ENCODE measurements at places on chromosomes 2 and 18.

- H3K27ac ChIP-seq: no peak overlapping the region
- peaks cover 16% of the 10 kb centered on the region for H3K4me1 ChIP-seq
- no peaks in the 10 kb centered on the region for H3K36me3 ChIP-seq
- no peak overlapping the region for H3K4me3 ChIP-seq
Observed at GRCh38 chr2:96531366-96531765, 5.2 kb upstream of the ARID5A start.

GRCh38 chr2:9655441-9656269 is 24.9 kb upstream of the YWHAQ start:
- no peak overlapping the region for H3K27ac ChIP-seq
- peaks cover 11% of the 10 kb centered on the region for H3K4me1 ChIP-seq
- DNase-seq: no peak
- no peaks in the 10 kb centered on the region for H3K36me3 ChIP-seq
- no peak overlapping the region for H3K4me3 ChIP-seq
- no peaks in the 10 kb centered on the region for H3K27me3 ChIP-seq

GRCh38 chr2:99863236-99863902 is 279.0 kb downstream of the AFF3 start:
- no peak overlapping the region for H3K4me3 ChIP-seq
- no peak for DNase-seq
- peak overlapping the region; percentile 70 for H3K27ac ChIP-seq
- no peaks in the 10 kb centered on the region for H3K36me3 ChIP-seq
- peaks cover 32% of the 10 kb centered on the region for H3K4me1 ChIP-seq
- H3K27me3 ChIP-seq: no peaks in the 10 kb centered on the region

- H3K27ac ChIP-seq: no peak overlapping the region
- no peaks in the 10 kb centered on the region for H3K27me3 ChIP-seq
- no peaks in the 10 kb centered on the region for H3K4me1 ChIP-seq
- H3K36me3 ChIP-seq: no peaks in the 10 kb centered on the region
- DNase-seq: peak; percentile 50
Observed at GRCh38 chr2:209936106-209936666, 66.3 kb upstream of the RPE start.

- no peaks in the 10 kb centered on the region for H3K4me1 ChIP-seq
- no peaks in the 10 kb centered on the region for H3K36me3 ChIP-seq
- no peak for DNase-seq
- H3K27ac ChIP-seq: no peak overlapping the region
Observed at GRCh38 chr18:45173799-45174519, 441.3 kb upstream of the SLC14A2 start.

DNA sequence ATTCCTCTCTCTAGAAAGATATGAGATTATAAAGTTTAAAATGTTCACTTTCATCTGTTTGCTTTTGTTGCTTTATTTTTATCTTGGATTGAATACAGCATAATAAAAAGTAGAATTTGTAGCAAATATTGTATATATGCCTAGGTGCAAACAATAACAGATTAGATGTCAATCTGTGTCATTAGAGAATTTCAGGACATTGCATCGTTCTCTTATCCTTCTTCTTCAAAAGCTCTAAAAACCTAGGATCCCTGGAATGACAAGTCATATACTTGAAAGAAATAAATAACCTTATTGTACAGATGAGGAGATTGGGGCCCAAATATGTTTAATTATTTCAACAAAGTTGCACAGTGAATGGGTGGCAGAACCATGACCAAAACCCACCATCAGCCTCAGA is 102.8 kb upstream of the BZW1 start:
- peaks cover 14% of the 10 kb centered on the region for H3K4me1 ChIP-seq
- H3K36me3 ChIP-seq: no peaks in the 10 kb centered on the region
- H3K27me3 ChIP-seq: no peaks in the 10 kb centered on the region
- no peak overlapping the region for H3K27ac ChIP-seq

GRCh38 chr2:24855726-24856125 is 62.5 kb downstream of the CENPO start:
- no peaks in the 10 kb centered on the region for H3K36me3 ChIP-seq
- H3K27ac ChIP-seq: no peak overlapping the region
- H3K27me3 ChIP-seq: no peaks in the 10 kb centered on the region
- DNase-seq: no peak

- DNase-seq: no peak
- no peaks in the 10 kb centered on the region for H3K36me3 ChIP-seq
- H3K4me3 ChIP-seq: no peak overlapping the region
- no peaks in the 10 kb centered on the region for H3K27me3 ChIP-seq
Observed at GRCh38 chr2:43013821-43014345, 212.5 kb downstream of the ZFP36L2 start.

- H3K27me3 ChIP-seq: no peaks in the 10 kb centered on the region
- no peak for DNase-seq
- H3K4me1 ChIP-seq: no peaks in the 10 kb centered on the region
Observed at GRCh38 chr2:219661955-219662395, 34.5 kb downstream of the SLC4A3 start.

- H3K4me3 ChIP-seq: no peak overlapping the region
- DNase-seq: no peak
- no peak overlapping the region for H3K27ac ChIP-seq
Observed at GRCh38 chr2:42048299-42049220, 739 bp downstream of the PKDCC start.

DNA sequence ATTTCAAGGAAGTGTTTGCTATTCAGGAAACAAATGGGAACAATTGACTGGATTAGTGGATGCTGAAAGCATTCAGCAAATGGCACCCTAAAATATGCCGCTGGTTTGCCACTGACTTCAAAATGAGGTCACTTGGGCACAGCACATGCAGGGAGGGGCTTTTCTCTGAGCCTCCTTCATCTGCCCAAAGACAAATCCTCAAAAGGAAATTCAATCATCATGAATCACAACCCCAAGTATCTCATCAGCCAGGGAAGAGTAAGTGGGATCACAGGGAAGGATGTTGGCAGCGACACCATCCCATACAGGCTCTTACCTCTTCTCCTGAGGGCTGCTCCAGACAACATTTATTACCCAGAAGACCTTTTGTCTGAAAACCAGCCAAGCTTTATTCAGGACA is 14.4 kb upstream of the SP140L start:
- H3K27me3 ChIP-seq: no peaks in the 10 kb centered on the region
- H3K4me1 ChIP-seq: no peaks in the 10 kb centered on the region
- H3K27ac ChIP-seq: no peak overlapping the region

- no peaks in the 10 kb centered on the region for H3K4me1 ChIP-seq
- DNase-seq: no peak
- H3K27me3 ChIP-seq: no peaks in the 10 kb centered on the region
- H3K27ac ChIP-seq: no peak overlapping the region
- no peaks in the 10 kb centered on the region for H3K36me3 ChIP-seq
- H3K4me3 ChIP-seq: no peak overlapping the region
Observed at GRCh38 chr2:54482715-54483114, 26.6 kb downstream of the SPTBN1 start.

DNA sequence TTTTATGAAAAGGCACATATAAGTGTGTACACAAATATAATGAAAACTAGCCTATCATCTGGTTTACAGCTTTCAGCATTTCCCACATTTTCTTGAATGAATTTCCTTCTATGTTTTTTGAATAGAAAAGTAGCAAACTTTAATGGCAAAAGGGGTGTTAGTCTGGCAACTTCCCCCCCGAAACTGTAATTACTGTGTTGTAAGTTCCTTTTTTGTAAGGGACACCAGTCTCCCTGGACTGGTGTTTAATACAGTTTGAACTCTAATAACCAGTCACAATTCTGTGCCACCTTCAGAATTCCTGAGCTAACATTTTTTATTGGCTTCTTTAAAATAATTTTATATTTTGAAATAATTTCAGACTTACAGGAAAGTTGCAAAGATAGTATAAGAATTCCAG is 94.2 kb downstream of the ACSL3 start:
- no peaks in the 10 kb centered on the region for H3K36me3 ChIP-seq
- peaks cover 3% of the 10 kb centered on the region for H3K4me1 ChIP-seq
- no peak overlapping the region for H3K27ac ChIP-seq
- H3K4me3 ChIP-seq: no peak overlapping the region

- H3K27ac ChIP-seq: no peak overlapping the region
- H3K36me3 ChIP-seq: no peaks in the 10 kb centered on the region
- H3K27me3 ChIP-seq: no peaks in the 10 kb centered on the region
- no peak overlapping the region for H3K4me3 ChIP-seq
- DNase-seq: no peak
Observed at GRCh38 chr18:48328473-48329210, 80.5 kb downstream of the ZBTB7C start.

- H3K27me3 ChIP-seq: no peaks in the 10 kb centered on the region
- DNase-seq: peak; percentile 41
- no peaks in the 10 kb centered on the region for H3K36me3 ChIP-seq
- H3K4me1 ChIP-seq: no peaks in the 10 kb centered on the region
- H3K4me3 ChIP-seq: no peak overlapping the region
- no peak overlapping the region for H3K27ac ChIP-seq
Observed at GRCh38 chr2:116435648-116436047, 1378.8 kb upstream of the DDX18 start.

DNA sequence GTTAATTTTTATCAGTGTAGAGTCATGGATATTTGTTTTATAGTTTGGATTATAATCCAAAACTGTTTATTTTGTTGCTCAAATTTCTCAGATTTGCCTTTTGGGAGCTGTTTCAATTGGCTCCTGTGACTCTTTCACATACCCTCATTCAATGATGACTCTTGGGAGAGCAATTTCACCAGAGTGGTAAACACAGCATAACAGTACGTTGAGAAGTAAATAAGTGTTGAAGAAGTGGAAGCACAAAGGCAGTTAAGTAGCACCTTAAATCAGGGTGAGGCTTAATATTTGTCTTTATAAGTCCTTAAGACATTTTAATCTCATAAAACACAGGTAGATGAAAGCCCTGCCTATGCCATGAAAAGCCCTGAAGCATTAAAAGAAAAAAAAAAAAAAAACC is 17.1 kb upstream of the SLC39A10 start:
- no peaks in the 10 kb centered on the region for H3K27me3 ChIP-seq
- no peak overlapping the region for H3K4me3 ChIP-seq
- no peak for DNase-seq
- H3K27ac ChIP-seq: no peak overlapping the region
- H3K4me1 ChIP-seq: peaks cover 24% of the 10 kb centered on the region

DNA sequence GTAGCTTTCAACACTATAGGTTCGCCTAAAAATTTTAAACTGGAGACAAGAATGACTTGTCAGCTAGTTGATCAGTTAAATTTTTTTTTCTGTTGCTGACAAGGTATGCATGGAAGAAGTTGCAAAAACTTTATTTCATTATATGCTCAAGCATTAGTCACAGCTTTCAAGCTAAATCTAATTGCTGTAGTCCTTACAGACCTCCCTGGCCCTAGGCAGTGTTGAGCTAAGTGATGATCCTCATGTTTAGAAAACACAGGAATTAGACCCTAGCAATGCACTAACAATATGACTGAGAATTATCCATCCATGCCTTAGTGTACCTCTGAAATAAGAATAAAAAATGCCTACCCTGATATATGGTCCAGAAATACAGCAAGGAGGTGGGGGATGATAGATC is 253.4 kb downstream of the SP3 start:
- H3K27me3 ChIP-seq: no peaks in the 10 kb centered on the region
- no peak overlapping the region for H3K27ac ChIP-seq
- H3K36me3 ChIP-seq: no peaks in the 10 kb centered on the region
- no peak for DNase-seq
- H3K4me1 ChIP-seq: peaks cover 4% of the 10 kb centered on the region

DNA sequence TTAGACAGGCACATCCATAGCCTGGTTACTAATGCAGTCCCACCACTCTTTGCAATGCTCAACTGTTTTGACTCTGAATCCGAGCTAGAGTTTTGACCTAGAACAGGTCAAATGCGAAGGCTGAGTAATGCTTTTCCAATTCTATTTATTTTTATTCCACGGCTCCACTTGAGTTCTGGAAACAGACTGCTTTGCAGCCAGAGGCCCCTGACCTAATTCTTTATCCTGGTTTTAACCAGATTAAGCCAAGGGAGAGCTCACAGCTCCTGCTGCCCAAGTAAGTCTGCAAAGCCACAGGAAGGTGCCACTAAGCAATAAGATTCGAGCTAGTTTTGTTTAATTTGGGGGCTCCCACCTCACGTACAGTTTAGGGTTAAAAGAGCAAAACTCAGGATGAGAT is 51.4 kb downstream of the MREG start:
- no peaks in the 10 kb centered on the region for H3K27me3 ChIP-seq
- H3K4me1 ChIP-seq: no peaks in the 10 kb centered on the region
- H3K36me3 ChIP-seq: no peaks in the 10 kb centered on the region
- H3K27ac ChIP-seq: no peak overlapping the region
- no peak for DNase-seq

GRCh38 chr2:37890893-37891495 is 34.1 kb upstream of the RMDN2 start:
- no peak overlapping the region for H3K4me3 ChIP-seq
- H3K27ac ChIP-seq: no peak overlapping the region

DNA sequence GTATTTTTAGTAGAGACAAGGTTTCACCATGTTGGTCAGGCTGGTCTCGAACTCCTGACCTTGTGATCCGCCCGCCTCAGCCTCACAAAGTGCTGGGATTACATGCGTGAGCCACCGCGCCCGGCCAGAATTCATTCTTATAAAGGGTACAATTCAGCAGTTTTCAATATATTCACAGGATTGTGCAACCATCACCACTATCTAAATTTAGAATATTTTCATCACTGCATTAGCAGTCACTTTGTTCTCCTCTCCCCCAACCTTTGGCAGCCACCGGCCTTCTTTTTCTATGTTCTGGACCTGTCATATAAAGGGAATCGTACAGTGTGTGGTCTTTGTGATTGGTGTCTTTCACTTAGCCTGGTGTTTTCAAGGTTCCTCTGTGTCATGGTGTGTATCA is 40.7 kb downstream of the TCF7L1 start:
- peaks cover 5% of the 10 kb centered on the region for H3K27me3 ChIP-seq
- H3K27ac ChIP-seq: no peak overlapping the region
- no peaks in the 10 kb centered on the region for H3K4me1 ChIP-seq
- no peaks in the 10 kb centered on the region for H3K36me3 ChIP-seq

- no peak for DNase-seq
- no peaks in the 10 kb centered on the region for H3K36me3 ChIP-seq
- H3K27me3 ChIP-seq: no peaks in the 10 kb centered on the region
- H3K4me1 ChIP-seq: peaks cover 2% of the 10 kb centered on the region
- H3K4me3 ChIP-seq: no peak overlapping the region
Observed at GRCh38 chr2:105801961-105802360, 57.2 kb downstream of the NCK2 start.

DNA sequence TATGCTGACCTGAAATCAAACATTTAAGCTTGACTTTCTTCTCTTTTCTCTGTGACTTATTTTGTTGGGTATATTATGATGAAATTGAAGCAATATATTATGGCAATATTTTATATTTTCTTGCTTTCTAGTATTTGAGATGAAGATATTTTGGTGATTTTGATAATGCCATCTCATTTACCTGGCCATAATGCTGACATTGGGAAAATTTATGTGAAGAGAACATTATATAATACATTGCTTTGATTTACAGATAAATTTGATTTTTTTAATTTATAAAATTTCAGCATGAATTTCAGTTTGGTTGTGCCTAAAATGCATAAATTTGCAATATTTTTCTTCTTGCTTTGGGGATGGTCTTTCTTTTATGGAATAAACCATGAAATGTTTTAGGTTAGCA is 1413.7 kb upstream of the TMEFF2 start:
- no peaks in the 10 kb centered on the region for H3K4me1 ChIP-seq
- no peak overlapping the region for H3K4me3 ChIP-seq
- no peaks in the 10 kb centered on the region for H3K27me3 ChIP-seq
- no peaks in the 10 kb centered on the region for H3K36me3 ChIP-seq
- no peak for DNase-seq

Measured in Karpas-422 (cell line).